ENCODE measurements at places on chromosomes 2 and 18.

GRCh38 chr18:9740071-9740470 lies 32.0 kb downstream of the RAB31 start:
- DNase-seq: no peak

GRCh38 chr2:190119257-190119656 lies 56.7 kb upstream of the MSTN start:
- peak; percentile 36 for DNase-seq

- DNase-seq: no peak
Observed at GRCh38 chr2:208127090-208127489, 2.5 kb downstream of the CRYGC start.

- no peak for DNase-seq
Observed at GRCh38 chr2:118843483-118844132, 3.8 kb downstream of the EN1 start.

All from effector CD8-positive, alpha-beta T cell (primary cell).